ENCODE measurements at places on chromosomes 3 and 15.

- DNase-seq, result peak; percentile 59
These were observed 24.6 kb upstream of the SLC6A6 start for GRCh38 chr3:14377838-14378169.

- no peak for DNase-seq
These were observed 251.0 kb downstream of the RPLP1 start for GRCh38 chr15:69703532-69704187.

DNA sequence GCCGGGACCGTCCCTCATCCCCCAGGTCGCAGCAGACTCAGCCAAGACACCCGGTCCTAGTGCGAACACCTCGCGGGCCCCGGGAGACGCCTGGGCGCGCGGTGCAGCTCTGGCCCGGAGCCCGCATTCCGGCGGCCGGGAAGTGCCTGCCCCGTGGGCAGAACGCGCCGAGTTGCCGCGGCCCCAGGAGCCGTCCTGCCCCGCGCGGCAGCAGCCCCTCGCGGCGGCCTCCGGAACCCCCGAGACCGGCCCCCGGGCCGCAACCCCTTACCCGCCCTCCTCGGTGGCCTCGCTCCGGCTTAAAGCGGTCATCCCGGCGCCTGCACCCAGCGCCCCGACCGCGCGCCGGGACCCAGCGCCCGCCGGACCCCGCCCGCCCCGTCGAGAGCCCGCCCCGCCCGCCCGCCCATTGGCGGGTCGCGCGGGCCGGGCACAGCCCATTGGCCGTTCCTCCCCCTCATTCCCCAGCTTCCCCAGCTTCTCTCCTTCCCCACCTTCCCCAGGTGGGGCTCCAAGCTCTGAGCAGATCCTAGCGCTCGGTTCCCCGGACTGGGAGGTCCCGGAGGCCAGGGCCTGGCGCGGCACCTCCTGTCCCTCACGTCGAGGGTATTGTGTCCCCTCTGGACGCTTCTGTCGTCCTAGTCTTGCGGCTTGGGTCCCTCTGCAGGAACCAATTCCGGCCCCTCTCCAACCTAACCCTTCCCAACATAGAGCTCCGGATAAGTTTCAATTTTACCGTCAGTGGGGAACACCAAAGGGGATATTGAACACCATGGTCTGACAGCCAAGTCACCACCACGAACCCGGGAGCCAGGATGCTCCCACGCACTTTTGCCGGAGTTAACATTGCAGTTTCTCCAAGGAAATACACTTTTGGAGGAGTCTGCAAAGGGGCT lies at the start of gene GRAMD2A:
Gene GRAMD2A, minus strand, starts transcription at position 328 of the 896 bp plus-strand sequence.
- DNase-seq, result no peak

DNA sequence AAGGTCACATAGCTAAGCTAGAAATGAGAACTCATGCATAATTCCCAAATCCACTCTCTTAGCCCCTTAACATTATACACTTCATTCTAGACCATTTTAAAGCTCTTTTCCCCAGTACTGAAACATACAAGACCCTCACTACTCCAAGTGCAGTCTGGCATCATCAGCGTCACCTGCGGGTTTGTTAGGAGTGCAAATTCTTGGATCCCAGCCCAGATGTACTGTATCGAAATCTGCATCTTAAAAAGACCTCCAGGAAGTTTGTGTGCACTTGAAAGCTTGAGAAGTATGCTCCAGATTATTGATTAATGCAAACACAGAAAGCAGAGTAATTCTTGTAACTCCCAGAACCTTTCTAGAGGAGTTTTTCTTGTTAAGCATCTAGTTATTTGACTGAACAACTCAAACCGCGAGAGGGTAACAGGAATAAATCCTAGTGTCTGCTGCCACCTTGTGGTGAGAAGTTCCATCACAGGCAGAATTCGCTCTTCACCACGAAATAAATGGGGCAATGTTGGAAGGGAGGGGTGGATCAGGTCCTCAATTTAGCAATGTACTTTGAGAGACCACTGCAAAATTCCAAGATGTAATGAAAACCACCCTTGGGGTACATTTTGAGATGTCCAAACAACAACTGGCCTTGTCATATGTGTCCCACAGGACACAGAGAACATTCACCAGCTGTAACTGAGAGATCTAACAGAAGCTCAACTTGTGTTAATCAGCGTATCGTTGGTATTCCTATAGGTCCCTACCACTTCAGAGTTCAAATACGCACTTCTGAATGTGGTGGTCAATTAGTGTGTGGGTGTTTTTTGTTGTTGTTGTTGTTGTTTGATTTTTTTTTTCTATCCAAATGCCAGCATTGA lies 583 bp upstream of the C3orf49 start:
- DNase-seq, result peak; percentile 71

- DNase-seq, result no peak
These were observed 154.3 kb downstream of the GOLIM4 start for GRCh38 chr3:167941234-167941995.

GRCh38 chr3:37295925-37296324 lies 121.5 kb upstream of the LRRFIP2 start:
- DNase-seq, result no peak

DNA sequence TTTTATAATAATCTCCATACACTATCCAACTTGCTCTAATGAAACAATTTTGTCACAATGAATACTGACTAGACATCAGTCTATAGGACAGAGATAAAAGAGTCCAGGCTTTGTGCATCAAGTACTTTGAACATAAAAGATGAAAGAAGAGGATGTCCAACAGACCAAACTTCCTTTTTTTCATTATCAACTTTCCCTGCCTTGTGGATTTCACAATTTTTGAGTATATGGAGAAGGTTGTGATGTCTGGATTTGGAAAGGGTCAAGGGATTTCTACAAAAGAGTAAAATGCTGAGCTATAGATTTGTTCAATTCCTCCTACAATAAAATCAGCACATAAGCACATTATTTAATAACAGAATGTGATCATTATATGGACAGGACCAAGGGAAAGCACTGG lies 25.7 kb downstream of the CD47 start:
- no peak for DNase-seq

GRCh38 chr3:197343656-197344408 lies 45.4 kb upstream of the DLG1 start:
- no peak for DNase-seq

DNA sequence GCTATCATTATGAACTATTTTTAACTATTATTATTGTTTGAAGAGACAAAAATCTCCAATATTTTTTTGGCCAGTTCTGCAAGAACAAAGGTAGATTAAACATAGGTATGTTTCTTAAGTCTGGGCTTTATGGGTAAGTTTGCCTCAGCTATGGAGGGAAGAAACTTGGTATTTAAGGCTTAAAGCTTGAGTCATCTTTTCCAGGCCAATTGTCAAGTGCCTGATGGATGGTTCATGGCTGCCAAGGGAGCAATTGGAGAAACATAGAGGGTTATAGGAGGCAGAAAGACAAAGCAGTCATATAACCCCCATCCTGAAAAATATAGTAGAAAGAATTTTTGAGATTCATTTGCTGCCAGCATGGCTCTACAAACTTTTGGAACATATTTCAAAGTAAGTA lies 7.2 kb upstream of the STAC start:
- DNase-seq, result no peak

- DNase-seq, result no peak
These were observed 156.4 kb upstream of the PFN2 start for GRCh38 chr3:150127011-150127490.

GRCh38 chr3:170499562-170500156 lies 81.0 kb downstream of the CLDN11 start:
- peak; percentile 7 for DNase-seq

GRCh38 chr3:156681002-156681401 lies 6.6 kb downstream of the TIPARP start:
- DNase-seq, result peak; percentile 47

DNA sequence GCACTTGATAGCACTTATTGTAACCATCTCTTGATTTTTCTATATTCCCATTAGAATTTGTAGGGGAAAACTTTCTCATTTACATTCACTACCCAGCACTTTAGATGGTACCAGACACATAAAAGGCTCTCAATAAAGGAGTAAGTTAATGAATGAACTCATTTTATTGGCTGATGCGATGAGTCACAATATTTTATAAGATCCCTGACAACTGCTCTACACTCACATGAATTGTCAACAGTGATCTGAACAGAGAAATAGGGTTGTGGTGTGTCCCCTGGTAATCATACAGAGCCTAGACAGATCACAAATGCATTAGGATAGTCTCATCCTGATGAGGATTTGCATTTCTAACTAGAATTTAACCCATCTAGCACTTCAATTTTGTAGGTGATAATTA lies 567.6 kb upstream of the ARPP21 start:
- no peak for DNase-seq

GRCh38 chr3:117126946-117127546 lies 417.5 kb downstream of the TUSC7 start:
- no peak for DNase-seq

- DNase-seq, result no peak
These were observed 11.7 kb downstream of the BCL2L10 start for GRCh38 chr15:52100807-52101442.

GRCh38 chr15:82543160-82543559 lies 2.9 kb upstream of the RPS17 start:
- no peak for DNase-seq

All from CD4-positive, alpha-beta T cell treated with Interleukin-2 at 100 ng/mL for 4 hours (primary cell).